ENCODE measurements at places on chromosomes 5 and 9. TPM values are rescaled to one million over a fixed set of nuclear protein-coding genes. Genes with fewer than 3 reads are reported as not detected.

- no peaks in the 10 kb centered on the region for H3K36me3 ChIP-seq
- no peak for DNase-seq
- H3K27ac ChIP-seq, result no peak overlapping the region
Measured at GRCh38 chr5:126801992-126802294, 25.0 kb downstream of the LMNB1 start.

DNA sequence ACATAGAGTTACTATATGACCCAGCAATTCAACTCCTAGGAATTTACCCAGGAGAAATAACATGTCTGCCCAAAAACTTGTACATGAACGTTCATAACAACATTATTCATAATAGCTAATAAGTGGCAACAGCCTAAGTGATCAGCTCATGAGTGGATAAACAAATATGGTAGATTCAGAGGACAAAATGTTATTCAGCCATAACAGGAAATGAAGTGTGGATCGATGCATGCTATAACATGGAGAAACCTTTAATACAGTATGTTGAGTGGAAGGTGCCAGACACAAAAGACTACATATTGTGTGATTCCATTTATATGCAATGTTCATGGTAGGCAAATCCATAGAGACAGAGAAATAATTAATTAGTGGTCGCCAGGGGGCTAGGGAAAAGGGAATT, 22.3 kb upstream of the NR3C1 start:
- no peaks in the 10 kb centered on the region for H3K36me3 ChIP-seq
- H3K4me3 ChIP-seq, result no peak overlapping the region
- no peak for DNase-seq
- no peaks in the 10 kb centered on the region for H3K27me3 ChIP-seq

GRCh38 chr9:77763566-77763965, 115.4 kb upstream of the GNA14 start:
- no peaks in the 10 kb centered on the region for H3K27me3 ChIP-seq
- no peaks in the 10 kb centered on the region for H3K4me1 ChIP-seq
- no peaks in the 10 kb centered on the region for H3K36me3 ChIP-seq
- DNase-seq, result no peak
- H3K4me3 ChIP-seq, result no peak overlapping the region

- DNase-seq, result peak; percentile 67
- H3K4me3 ChIP-seq, result no peak overlapping the region
- peaks cover 19% of the 10 kb centered on the region for H3K4me1 ChIP-seq
- peaks cover 5% of the 10 kb centered on the region for H3K36me3 ChIP-seq
- H3K27me3 ChIP-seq, result no peaks in the 10 kb centered on the region
- no peak overlapping the region for H3K27ac ChIP-seq
Measured at GRCh38 chr9:120436983-120437475, 142.9 kb downstream of the CDK5RAP2 start.

- no peak overlapping the region for H3K4me3 ChIP-seq
- H3K27me3 ChIP-seq, result no peaks in the 10 kb centered on the region
- no peak overlapping the region for H3K27ac ChIP-seq
- H3K36me3 ChIP-seq, result no peaks in the 10 kb centered on the region
Measured at GRCh38 chr9:107118863-107119624, 164.0 kb upstream of the RAD23B start.

DNA sequence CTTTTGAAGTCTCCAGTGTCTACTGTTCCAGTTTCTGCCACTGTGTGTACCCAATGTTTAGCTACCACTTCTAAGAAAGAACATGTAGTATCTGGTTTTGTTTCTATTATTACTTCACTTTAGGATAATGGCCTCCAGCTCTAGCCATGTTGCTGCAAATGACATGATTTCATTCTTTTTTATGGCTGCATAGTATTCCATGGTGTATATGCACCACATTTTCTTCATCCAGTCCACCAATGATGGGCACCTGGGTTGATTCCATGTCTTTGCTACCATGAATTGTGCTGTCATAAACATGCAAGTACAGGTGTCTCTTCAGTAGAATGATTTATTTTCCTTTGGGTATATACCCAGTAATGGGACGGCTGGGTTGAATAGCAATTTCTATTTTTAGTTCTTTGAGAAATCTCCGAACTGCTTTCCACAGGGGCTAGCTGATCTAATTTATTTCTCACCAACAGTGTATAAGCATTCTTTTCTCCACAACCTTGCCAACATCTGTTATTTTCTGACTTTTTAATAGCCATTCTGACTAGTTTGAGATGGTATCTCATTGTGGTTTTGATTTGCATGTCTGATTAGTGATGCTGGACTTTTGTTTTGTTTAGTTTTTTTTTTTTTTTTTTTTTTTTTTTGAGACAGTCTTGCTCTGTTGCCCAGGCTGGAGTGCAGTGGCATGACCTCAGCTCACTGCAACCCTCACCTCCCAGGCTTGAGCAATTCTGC, 68.9 kb downstream of the WDR41 start:
- H3K36me3 ChIP-seq, result peaks cover 39% of the 10 kb centered on the region
- no peaks in the 10 kb centered on the region for H3K27me3 ChIP-seq
- no peaks in the 10 kb centered on the region for H3K4me1 ChIP-seq
- H3K27ac ChIP-seq, result no peak overlapping the region

- DNase-seq, result no peak
- H3K27me3 ChIP-seq, result no peaks in the 10 kb centered on the region
- no peak overlapping the region for H3K4me3 ChIP-seq
- no peak overlapping the region for H3K27ac ChIP-seq
- H3K36me3 ChIP-seq, result no peaks in the 10 kb centered on the region
- H3K4me1 ChIP-seq, result no peaks in the 10 kb centered on the region
Measured at GRCh38 chr5:133942614-133943474, 25.6 kb downstream of the C5orf15 start.

- H3K4me1 ChIP-seq, result peaks cover 22% of the 10 kb centered on the region
- DNase-seq, result no peak
- no peak overlapping the region for H3K27ac ChIP-seq
Measured at GRCh38 chr9:137462396-137462985, 3.4 kb upstream of the NSMF start.

DNA sequence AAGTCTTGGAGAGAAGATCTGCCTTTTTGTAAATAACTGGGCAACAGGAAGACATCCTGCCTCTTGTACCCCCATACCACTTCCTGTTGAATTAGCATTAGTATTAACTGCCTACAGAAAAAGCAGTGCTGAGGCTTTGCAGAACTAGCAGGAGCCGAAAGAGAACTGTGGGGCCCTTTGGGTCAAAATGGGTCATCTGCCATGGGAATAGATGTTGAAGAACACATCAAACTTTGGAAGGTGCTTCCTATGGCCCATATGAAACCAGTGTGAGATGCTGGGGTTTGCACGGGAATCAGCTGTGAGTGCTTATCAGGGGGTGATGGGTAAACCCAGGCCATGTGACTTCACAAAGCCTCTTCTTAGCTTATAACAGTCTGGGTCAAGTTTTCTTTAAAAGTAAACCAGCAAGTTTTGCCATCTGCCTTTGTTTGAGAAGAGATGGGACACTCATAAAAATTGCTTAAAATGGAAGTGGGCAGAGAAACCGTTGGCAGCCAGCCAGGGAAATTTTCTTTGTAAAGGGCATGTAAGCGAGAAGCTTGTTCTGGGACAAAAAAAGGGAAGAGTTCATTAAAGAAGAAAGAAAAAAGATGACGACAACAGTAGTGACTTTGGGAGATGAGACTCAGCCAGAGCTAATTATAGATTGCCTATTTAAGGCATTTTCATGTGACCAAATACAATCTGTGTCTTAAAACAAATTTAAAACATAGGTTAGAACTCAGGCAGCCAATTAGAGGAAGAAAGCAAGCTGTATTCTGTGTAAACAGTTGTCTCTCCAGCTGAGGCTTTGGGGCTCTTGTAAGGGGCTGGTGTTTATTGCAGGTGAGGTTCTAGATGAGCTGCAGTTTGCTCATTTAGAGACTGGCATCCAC, 4.4 kb downstream of the SLC25A25 start:
- no peak overlapping the region for H3K4me3 ChIP-seq
- DNase-seq, result peak; percentile 97
- H3K27me3 ChIP-seq, result no peaks in the 10 kb centered on the region
- peaks cover 53% of the 10 kb centered on the region for H3K4me1 ChIP-seq
- H3K27ac ChIP-seq, result peak overlapping the region; percentile 79
- no peaks in the 10 kb centered on the region for H3K36me3 ChIP-seq

DNA sequence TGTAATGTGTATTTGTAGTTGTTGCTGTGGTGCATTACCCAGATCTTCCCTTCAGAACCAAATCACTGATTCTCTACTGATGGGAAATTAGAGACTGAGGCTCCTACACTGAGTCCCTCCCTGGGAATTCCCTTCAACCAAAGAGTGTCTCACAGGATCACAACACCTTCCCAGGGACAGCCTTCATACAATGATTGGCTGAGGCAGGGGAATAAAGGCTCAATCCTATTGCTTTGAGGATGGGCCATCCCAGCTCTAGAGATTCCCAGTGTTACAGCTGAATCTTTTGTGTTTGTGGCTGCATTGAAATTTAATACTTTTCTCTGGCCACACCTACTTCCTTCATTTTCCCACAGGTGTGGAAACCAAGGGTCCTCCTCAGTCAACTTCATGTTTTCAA, 96.4 kb upstream of the ELL2 start:
- no peak overlapping the region for H3K27ac ChIP-seq
- H3K27me3 ChIP-seq, result no peaks in the 10 kb centered on the region
- no peak overlapping the region for H3K4me3 ChIP-seq
- H3K4me1 ChIP-seq, result no peaks in the 10 kb centered on the region
- DNase-seq, result no peak
- no peaks in the 10 kb centered on the region for H3K36me3 ChIP-seq

- H3K36me3 ChIP-seq, result no peaks in the 10 kb centered on the region
- peak overlapping the region; percentile 84 for H3K27ac ChIP-seq
- DNase-seq, result no peak
- no peaks in the 10 kb centered on the region for H3K27me3 ChIP-seq
- H3K4me1 ChIP-seq, result no peaks in the 10 kb centered on the region
Measured at GRCh38 chr5:141850786-141851185, 27.4 kb downstream of the PCDH1 start.

GRCh38 chr9:132164604-132165362, 2.9 kb downstream of the NTNG2 start:
- H3K36me3 ChIP-seq, result no peaks in the 10 kb centered on the region
- H3K4me3 ChIP-seq, result peak overlapping the region; percentile 14
- peak; percentile 81 for DNase-seq
- H3K27me3 ChIP-seq, result peaks cover 5% of the 10 kb centered on the region
- no peaks in the 10 kb centered on the region for H3K4me1 ChIP-seq

DNA sequence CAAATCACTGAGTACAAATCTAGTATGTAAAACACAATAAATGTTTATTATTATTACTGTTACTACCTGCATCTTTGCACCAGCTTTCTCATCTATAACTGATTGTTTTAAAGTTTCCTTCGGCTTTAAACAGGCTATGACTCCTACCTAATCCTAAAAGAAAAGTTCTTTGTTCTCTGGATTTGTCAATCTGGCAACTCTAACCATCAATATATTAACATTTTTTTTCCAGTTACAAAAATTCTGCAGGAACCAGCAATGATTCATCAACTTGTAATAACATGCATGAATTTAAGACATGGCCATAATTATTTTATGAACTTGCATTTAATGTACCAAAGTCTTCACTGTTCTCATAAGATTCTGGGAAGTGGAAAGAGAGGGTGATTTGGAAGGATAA, 228.5 kb downstream of the PIK3R1 start:
- no peak overlapping the region for H3K27ac ChIP-seq
- no peaks in the 10 kb centered on the region for H3K36me3 ChIP-seq
- H3K4me3 ChIP-seq, result no peak overlapping the region
- H3K4me1 ChIP-seq, result no peaks in the 10 kb centered on the region

DNA sequence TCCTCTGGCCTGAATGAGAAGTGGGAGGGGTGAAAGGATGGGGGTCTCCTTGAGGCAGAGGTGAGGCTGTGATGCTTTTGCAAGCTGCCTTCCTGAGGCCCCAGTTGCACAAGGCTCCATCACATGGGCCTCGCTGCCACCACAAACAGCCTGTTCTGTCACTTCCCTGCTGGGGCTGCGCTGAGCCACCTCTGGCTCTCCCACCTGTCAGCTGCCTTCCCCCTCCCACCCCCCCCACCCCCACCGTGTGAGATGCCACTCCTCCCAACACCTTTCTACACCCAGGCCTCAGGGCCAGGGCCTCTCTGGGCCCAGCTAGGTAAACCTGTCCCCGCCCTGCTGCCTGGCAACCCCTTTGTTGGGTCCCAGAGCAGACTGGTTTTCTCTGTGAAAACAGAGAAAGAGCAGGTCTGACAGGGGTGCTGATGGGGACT, 4.5 kb upstream of the PDLIM4 start:
- H3K4me1 ChIP-seq, result no peaks in the 10 kb centered on the region
- no peak overlapping the region for H3K27ac ChIP-seq
- H3K36me3 ChIP-seq, result no peaks in the 10 kb centered on the region
- no peaks in the 10 kb centered on the region for H3K27me3 ChIP-seq
- no peak for DNase-seq

GRCh38 chr9:78644359-78644758, 347.4 kb downstream of the PSAT1 start:
- no peak overlapping the region for H3K4me3 ChIP-seq
- H3K36me3 ChIP-seq, result no peaks in the 10 kb centered on the region
- no peak overlapping the region for H3K27ac ChIP-seq

- no peak for DNase-seq
- H3K27me3 ChIP-seq, result no peaks in the 10 kb centered on the region
- H3K27ac ChIP-seq, result no peak overlapping the region
- H3K4me1 ChIP-seq, result peaks cover 81% of the 10 kb centered on the region
- peak overlapping the region; percentile 99 for H3K4me3 ChIP-seq
Measured at GRCh38 chr5:54521856-54522479, 4.4 kb downstream of the SNX18 start.

GRCh38 chr9:37503736-37504135, 18.0 kb downstream of the POLR1E start:
- H3K4me1 ChIP-seq, result no peaks in the 10 kb centered on the region
- no peak overlapping the region for H3K4me3 ChIP-seq
- H3K36me3 ChIP-seq, result peaks cover 46% of the 10 kb centered on the region
- no peak overlapping the region for H3K27ac ChIP-seq
- no peak for DNase-seq

The COL23A1 gene
- 6.8 TPM for total RNA-seq

The PCDHB7 gene
- 1.0 TPM for total RNA-seq

The FRRS1L gene
- total RNA-seq, result 7.5 TPM

The LHX2 gene
- 0.31 TPM for total RNA-seq

The IL31RA gene
- total RNA-seq, result 0.16 TPM

The PIP5K1B gene
- 18.4 TPM for total RNA-seq

The CCL27 gene
- not detected for total RNA-seq
